ENCODE measurements at places on chromosomes 5 and 9.

DNA sequence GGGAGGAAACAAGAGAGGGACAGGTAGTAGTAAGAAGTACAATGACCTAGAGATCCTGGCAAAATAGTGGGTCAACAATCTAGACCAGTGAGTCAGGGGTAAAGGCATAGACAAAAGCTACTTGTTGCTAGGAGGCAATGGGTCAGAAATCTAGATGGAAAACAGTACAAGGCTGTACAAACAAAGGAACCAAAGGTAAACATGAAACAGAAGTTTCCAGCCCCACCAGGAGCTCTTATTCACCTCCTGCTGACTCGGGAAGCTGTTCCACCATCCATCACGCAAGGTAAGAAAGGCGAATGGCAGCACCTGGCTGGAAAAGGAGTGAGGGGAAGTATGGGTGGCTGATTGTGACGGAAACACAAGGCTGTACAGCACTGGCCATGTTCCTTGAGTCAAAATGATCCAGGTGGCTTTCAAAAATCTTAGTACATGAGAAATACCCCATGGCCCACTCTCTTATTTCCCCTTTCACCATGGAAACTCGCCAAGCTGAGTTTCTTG is 70.5 kb upstream of the RAI14 start:
- DNase-seq = no peak

DNA sequence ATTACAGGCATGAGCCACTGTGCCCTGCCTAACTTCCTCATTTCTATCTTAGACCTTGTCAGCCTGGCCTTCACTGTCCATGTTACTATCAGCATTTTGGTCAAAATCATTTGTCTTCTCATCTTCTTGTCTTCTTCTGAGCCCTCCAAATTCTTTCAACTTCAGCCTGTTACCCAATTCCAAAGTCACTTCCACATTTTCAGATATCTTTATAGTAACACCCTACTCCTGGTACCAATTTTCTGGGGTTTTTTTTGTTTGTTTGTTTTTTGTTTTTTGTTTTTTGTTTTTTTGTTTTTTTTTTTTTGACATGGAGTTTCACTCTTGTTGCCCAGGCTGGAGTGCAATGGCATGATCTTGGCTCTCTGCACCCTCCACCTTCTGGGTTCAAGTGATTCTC is 90.3 kb upstream of the LARP1 start:
- DNase-seq = no peak

DNA sequence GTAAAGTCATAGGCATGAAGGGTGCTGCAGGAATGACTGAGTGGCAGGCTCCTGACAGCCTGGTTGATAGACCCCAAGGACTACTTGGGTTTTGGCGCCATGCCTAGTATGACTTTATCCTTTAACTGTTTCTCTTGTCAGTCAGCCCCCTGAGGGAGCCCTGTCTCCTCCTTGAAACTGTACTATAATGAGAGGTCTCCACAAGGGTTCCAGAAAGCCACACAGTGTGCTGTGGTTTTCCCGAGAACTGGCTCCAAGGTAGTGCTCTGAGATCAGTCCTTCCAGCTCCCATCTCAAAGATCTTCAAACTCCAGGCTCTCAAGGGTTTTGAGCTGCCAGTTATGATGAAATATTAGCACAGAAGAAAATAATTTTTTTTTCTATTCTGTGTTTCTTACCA is 26.7 kb upstream of the TNC start:
- DNase-seq = no peak

DNA sequence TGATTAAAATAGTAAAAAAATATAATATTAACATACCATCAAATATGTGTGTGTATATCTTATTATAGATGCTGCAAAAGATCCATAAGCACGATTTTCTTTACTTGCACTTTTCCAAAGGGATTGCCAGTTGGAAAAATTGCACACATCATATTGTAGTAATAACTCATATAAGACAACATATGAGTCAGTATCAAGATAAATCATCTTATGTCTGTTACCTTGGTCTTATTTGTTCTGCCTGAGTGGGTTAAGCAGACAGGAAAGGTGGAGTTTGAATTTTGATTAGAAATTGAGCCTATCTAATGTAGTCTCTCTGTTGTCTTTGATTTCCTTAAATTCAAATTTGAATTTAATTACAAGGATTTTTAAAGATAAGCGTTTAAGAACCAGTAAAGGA is 24.6 kb downstream of the LYSMD3 start:
- DNase-seq = no peak

DNA sequence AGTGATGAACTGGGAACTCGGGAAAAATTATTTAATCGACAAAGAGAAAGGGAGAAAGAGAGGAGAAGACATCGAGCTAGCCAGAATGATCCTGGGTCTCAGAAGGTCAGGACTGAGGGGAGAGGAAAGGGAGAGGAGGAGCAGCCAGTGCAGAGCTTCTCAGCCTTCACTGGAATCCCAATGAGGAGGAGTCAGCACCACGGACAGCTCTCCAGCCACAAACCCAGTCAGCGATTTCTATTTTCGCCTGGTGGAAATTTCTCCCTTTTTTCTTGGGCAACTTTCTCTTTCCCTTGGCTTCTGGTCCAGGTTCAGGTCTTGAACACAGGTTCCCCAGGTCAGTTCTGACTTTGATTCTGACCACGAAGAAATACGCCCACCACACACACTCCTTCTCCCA is 1.6 kb upstream of the BRINP1 start:
- DNase-seq = peak; percentile 18

GRCh38 chr5:115661101-115661500 is 35.3 kb upstream of the TMED7 start:
- DNase-seq = no peak

DNA sequence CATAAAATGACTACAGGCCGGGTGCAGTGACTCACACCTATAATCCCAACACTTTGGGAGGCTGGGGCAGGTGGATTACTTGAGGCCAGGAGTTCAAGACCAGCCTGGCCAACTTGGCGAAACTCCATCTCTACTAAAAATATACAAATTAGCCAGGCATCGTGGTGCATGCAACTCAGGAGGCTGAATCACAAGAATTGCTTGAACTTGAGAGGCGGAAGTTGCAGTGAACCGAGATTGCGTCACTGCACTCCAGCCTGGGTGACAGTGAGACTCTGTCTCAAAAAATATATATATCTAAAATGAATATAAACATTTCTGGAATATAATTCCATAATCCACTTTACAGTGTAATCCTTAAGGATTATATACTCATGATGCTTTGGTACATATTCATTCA is 66.5 kb downstream of the TEX10 start:
- DNase-seq = no peak

DNA sequence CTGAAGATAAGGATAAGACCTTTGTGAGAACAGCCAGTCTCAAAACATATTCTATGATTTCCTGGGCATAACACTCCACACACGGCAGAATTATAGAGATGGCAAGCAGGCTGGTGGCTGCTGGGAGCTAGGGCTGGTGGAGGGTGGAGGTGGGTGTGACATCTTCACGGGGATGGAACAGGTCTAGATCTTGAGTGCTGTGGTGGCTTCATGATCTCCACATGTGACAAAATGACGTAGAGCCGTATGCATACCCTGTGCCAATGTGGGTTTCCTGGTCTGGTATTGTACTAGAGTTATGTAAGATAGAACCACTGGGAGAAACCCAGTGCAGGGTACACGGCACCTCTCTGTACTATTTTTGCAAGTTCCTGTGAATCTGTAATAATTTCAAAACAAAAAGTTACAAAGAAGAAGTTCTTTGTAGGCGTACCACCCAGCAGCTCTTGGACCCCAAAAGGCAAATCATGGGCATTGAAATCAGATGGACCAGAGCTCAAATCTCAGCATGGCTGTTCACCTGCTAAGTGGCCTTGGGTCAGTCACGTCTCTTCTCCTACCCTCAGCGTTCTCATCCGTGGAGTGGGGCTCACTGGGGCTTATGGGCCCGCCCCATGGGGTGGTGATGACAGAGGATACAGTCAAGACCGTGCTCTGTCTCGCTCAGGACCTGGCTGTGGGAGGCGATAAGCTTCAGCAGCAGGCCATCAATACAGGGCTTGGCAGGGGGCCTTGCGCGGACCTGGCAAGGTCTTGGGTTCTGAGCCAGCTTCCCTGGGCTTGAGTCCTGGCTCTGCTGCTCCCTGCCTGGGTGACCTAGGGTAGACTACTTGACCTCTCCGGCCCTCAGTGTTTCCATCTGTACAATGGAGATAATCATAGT is 74.7 kb upstream of the UNC5A start:
- DNase-seq = no peak

DNA sequence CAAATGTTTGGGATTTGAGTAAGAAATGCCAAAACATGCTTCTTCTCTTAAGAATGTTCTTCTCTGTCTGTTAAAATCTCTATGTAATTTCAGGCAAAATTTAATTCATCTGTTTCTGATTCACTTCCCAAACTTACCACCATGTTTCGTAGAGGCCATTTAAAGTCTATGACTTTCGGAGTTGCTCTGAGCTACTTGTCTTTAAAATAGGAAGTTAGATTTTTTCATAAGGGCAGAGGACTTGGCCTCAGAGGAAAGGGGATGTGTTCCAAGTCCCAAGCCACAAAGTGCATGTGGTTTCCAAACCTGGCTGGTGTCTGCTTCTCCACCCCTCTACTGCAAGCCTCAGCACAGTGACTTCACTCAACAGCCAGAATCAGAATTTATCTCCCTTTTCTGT is 111.3 kb upstream of the ADRA1B start:
- DNase-seq = no peak

DNA sequence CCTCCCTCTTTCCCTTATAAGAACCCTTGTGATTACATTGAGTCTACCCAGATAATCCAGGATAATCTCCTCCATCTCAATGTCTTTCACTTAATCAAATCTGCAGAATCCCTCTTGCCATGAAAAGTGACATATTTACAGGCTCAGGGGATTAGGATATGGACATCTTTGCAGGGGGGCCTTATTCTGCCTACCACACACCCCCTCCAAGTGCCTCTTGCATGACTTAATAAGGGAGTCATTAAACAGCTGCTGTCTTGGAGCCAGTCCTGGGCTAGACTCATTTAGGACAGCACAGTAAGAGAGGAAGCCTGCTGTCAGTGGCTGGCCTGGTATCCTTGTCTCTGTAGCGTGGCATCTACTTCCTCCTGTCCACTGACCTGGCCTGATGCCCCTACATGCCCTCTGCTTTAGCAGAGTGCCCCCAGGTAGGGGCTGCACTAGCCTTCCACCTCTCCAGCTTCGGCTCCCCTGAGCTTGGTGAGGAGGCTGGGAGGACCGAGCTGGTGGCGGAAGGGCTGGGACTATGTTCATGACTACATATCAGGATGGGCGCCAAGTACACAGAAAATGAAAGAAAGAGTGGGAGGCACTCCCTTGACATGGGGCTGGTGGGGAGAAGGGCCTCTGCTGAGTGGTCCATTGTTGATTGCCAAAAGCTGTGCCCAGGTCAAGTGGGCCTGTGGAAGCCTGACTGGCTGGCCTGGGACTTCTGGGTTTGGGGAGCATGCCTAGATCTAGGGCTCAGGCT is 17.2 kb downstream of the ENHO start:
- DNase-seq = peak; percentile 78

- DNase-seq = no peak
These were observed 69.6 kb upstream of the GNAQ start for GRCh38 chr9:78101247-78101646.

DNA sequence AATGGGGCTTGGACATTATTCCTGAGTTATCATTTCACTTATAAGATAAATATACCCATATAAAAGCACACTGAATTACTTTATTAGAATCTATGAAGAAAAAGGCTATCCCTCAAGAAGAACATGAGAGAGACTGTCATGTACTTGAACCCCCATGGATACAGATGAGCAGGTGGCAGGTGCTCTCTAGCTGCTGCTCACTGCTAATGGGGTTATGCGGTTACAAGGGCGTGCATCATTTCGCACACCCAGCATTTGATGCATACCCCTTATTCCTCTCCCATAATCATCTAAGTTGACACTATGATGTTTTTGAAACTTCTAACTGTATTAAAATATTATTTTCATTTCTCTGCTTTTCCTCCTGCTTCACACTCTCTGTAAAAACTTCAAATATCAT is 16.4 kb downstream of the ITK start:
- DNase-seq = no peak

DNA sequence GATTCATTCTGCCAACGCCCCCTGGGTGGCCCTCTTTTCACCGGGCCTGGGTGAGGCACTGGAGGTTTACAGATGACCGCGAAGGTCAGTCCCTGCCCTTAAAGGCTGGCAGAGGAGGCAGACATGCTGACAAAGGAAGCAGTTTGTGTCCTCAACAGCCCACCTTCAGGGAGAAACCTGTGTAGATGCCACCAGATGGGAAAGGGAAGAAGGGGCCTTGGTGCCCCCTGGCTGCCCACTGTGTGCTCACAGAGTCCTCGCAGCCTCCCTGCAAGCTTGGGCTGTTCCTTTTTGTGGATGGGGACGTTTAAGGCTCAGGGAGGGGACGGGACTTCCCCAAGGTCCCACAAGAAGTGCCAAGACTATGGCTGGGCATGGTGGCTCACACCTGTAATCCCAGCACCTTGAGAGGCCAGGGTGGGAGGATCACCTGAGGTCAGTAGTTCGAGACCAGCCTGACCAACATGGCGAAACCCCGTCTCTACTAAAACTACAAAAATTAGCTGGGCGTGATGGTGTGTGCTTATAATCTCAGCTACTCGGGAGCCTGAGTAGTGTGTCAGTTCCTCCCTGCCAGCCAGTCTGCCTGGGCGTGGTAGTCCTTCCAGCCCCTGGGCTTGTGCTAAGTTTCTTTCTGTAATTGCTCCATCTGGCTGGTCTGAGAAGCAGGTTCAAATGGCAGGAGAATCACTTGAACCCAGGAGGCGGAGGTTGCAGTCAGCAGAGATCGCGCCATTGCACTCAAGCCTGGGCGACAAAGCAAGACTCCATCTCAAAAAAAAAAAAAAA is 36.2 kb downstream of the NEK6 start:
- no peak for DNase-seq

DNA sequence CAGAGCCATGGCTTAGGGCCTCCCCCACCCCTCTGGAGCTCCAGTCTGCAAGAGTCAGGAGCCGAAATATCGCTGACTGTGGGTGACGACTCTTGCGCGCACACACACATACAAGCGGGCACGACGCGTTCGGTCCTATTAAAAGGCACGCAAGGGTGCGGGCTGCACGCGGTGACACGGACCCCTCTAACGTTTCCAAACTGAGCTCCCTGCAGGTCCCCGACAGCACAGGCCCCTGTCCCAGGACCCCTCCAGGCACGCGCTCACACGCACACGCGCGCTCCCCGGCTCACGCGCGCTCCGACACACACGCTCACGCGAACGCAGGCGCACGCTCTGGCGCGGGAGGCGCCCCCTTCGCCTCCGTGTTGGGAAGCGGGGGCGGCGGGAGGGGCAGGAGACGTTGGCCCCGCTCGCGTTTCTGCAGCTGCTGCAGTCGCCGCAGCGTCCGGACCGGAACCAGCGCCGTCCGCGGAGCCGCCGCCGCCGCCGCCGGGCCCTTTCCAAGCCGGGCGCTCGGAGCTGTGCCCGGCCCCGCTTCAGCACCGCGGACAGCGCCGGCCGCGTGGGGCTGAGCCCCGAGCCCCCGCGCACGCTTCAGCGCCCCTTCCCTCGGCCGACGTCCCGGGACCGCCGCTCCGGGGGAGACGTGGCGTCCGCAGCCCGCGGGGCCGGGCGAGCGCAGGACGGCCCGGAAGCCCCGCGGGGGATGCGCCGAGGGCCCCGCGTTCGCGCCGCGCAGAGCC is at the start of gene GRIN1:
Gene GRIN1, plus strand, starts transcription at position 433 of the 746 bp plus-strand sequence. CDS start 333 bp downstream, outside the sequence.
- DNase-seq = no peak

GRCh38 chr9:137116728-137117127 is 2.2 kb upstream of the DPP7 start:
- DNase-seq = no peak

Data from WERI-Rb-1 (cell line).